ENCODE measurements at places on chromosomes 2 and 18. TPM values are rescaled to one million over a fixed set of nuclear protein-coding genes. Genes with fewer than 3 reads are reported as not detected.

TMEM214 gene
- 57.1 TPM for total RNA-seq

- DNase-seq: no peak
Observed at GRCh38 chr18:55179835-55180234, 220.6 kb upstream of the CCDC68 start.

- DNase-seq: no peak
Observed at GRCh38 chr2:160061533-160061932, 882 bp downstream of the PLA2R1 start.

- no peak for DNase-seq
Observed at GRCh38 chr2:126639276-126639675, 16.7 kb upstream of the GYPC start.

DNA sequence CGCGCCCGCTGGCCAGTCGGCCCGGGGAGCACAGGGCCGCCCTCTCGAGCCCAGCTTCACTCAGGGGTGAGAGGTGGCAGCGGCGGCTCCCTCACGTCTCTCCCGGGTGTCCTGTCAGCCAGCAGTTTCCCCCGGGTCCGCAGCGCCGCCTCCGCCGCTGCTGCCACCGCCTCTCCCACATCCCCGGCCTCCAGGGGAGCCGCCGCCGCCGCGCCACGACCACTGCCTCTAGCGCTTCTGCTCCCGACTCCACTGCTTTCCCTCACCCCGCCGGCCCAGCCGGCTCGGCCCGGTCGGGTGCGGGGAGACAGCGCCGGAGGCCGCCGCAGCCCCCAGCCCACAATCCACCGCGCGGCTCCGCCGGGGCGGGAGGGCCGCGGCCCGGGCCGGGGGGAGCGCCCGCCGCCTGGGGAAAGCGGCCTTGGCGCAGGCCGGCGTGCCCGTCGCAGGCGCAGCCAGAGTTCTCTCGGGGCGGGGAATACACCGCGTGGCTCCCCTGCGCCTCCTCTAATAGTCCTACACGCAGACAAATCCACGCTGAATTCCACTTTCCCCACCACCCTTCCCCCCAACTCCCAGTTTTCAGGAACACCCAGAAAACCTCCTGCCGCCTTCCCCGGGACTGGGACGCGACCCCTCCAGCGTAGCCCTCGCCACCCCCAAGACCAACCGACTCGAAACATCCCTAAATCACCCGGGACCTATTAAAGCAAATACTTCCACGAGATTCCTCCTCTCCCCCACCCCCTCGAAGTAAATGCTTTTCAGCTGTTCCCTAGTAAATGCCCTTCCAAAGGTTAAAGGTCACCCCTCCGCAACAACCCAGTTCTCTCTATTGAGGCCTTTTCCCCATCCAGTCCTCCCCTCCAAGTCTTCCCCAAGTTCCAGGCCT lies at the start of gene VPS54:
VPS54 (minus strand) TSS at position 346 of the 892 bp plus-strand sequence. CDS start 35,429 bp downstream, outside the sequence.
- DNase-seq: peak; percentile 71

FBLN7 gene
- 0.80 TPM for total RNA-seq

GRCh38 chr2:54261537-54261936 lies 5.5 kb upstream of the TSPYL6 start:
- no peak for DNase-seq

GRCh38 chr2:1685957-1686783 lies 58.1 kb downstream of the PXDN start:
- DNase-seq: peak; percentile 51

SP5 gene
- 7.0 TPM for total RNA-seq

GRCh38 chr2:127197475-127198385 lies 22.4 kb downstream of the CYP27C1 start:
- peak; percentile 82 for DNase-seq

DNA sequence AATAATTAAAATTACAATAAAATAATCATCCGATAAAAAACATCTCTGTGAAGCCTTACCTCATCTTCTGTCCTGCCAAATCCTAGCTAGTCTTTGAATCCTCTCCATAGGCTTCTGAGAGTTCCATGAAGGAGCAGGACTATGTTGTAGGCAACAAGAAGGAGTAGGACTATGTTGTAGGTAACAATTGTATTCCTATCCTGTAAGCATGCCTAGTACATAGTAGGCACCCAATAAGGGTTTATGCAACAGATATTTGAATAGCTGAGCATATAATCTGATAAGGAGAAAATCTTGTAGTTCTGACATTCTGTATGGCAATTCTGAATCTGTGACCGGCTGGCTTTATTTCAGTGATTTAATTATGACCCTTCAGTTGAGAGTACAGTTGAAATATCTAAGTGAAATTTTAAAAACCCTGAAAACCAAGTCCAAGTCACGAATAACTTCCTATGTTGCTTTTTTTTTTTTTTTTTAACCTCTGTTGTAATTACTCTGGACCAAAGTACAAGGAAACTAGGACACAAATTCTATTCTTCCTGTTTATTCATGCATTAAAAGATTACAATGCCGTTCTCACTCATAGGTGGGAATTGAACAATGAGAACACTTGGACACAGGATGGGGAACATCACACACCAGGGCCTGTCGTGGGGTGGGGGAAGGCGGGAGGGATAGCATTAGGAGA lies 27.8 kb downstream of the VWA3B start:
- DNase-seq: no peak

- DNase-seq: no peak
Observed at GRCh38 chr2:133711806-133712205, 143.5 kb upstream of the NCKAP5 start.

DNA sequence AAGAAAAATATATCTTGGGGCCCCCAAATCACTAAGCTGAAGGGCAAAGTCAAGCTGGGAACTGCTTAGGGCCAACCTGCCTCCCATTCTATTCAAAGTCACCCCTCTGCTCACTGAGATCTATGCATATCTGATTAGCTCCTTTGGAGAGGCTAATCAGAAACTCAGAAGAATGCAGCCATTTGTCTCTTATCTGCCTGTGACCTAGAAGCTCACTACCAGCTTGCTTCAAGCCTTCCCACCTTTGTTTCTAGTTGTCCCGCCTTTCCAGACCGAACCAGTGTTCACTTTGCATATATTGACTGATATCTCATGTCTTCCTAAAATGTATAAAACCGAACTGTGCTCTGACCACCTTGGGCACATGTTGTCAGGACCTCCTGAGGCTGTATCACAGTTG lies 479.4 kb downstream of the METTL4 start:
- no peak for DNase-seq

CABLES1 gene
- total RNA-seq: 15.4 TPM

CHAC2 gene
- total RNA-seq: 10.2 TPM

CFC1 gene
- not detected for total RNA-seq

GRCh38 chr18:60053747-60054304 lies 154.0 kb downstream of the PMAIP1 start:
- no peak for DNase-seq

DNA sequence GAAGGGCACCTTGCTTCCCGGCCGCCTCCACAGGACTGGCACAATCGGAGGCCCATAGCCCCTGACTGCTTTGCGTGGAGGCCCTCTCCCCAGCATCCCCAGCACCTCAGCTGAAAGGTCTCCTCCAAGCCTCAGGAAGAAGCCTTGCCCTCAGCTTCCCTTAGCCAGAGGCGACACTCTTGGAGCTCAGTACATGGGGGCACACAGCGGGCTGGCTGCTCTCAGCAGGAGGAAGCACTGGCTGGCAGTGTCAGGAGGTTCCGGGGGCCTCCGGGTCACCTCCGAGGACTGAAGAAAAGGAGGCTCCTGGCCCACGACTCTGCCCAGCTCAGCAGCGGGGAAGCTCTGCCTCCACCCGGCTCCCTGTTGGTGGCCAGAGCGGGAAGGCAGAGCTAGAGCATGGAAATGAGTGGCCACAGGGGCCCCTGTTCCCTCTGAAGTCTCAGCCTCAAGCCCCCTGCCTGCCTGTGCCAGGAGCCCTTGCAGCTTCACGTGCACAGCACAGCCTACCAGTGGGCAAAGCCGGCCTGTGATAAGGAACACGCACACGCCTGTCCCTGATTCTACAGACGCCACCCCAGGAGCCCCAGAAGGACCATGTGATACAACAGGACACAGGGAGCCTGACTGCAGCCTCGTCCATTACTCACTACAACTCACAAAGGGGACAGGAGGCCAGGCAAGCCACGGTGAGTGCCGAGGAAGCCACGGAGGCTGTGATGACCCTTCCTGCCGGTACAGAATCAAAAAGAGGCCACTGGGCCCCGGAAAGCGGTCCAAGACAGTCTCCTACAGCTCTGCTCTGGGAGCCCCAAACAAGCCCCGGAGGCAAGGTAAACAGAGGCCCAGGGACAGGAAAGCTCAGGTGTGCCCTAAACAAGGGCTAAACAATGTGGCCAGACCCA lies 15.5 kb downstream of the HDAC4 start:
- DNase-seq: no peak

HOXD12 gene
- total RNA-seq: 0.17 TPM

DNA sequence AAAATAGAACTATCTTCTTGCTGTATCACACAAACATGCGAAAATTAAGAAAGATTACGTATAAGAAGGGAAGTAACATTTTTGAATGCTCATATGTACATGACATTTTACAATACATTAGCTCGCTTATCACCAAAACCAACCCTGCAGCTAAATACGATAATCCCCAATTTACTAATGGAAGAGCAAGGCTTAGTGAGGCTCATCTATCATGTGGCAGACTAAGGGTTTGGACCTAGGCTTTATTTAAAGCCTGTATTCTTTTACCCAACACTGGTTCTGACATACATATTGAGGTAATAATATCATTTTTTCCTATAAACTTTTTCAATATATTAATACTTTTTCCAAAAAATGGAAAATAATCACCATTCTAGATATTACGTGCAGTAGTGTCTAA lies 116.8 kb upstream of the TTC39C start:
- DNase-seq: no peak

FSHR gene
- total RNA-seq: not detected

DNA sequence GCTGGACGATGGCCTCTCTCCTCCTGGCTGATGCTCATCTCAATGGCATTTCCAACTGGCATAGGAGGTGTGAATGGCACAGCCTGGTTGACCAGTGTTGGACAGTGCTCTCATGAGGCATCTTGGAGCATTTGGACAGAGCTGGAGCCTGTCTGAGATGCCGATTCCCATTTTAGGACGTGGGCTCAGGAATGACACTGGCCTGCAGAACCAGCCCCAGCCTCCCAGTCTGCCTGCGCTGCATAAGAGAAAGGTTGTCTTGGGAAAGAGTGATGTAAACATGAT lies 118.2 kb upstream of the COPS8 start:
- no peak for DNase-seq

G6PC2 gene
- total RNA-seq: not detected

DNA sequence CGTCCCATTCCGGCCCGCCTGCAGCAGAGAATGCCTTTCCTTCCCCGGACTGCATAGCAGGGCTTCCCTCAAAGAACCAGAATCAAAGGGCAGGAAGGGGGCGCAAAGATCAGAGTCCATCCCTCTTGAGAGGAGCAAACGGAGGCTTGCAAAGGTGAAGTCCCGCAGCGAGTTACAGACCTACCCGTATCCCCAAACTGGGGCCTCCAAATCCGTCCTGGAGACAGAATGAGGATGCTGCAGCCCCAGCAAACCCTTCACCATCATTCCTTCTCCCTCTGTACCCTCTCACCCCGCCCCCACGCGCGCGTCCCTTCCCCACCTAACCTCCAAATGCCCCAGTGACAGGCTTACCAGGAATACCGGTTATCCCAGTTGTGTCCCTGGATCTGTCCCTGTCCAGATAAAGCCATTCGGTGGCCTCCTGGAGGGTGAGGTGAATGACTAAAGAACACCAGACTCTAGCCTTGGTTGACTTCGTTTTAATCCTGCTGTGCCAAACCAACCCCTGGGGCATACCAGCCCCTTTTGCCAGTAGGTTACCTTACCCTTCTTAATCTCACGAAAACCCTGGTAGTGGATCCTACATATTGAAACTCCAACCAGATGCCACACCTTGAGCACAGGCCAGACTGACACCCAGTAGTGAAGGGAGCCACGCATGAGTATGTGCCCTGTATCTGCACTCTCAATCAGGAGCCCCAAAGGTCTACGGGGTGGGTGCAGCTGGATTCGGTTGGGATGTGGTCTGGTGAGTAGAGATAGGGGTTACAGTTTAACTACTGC lies 961 bp upstream of the SLC40A1 start:
- peak; percentile 52 for DNase-seq

- DNase-seq: no peak
Observed at GRCh38 chr18:6731222-6731596, 1.7 kb downstream of the ARHGAP28 start.

TRIB2 gene
- total RNA-seq: 89.3 TPM

DNA sequence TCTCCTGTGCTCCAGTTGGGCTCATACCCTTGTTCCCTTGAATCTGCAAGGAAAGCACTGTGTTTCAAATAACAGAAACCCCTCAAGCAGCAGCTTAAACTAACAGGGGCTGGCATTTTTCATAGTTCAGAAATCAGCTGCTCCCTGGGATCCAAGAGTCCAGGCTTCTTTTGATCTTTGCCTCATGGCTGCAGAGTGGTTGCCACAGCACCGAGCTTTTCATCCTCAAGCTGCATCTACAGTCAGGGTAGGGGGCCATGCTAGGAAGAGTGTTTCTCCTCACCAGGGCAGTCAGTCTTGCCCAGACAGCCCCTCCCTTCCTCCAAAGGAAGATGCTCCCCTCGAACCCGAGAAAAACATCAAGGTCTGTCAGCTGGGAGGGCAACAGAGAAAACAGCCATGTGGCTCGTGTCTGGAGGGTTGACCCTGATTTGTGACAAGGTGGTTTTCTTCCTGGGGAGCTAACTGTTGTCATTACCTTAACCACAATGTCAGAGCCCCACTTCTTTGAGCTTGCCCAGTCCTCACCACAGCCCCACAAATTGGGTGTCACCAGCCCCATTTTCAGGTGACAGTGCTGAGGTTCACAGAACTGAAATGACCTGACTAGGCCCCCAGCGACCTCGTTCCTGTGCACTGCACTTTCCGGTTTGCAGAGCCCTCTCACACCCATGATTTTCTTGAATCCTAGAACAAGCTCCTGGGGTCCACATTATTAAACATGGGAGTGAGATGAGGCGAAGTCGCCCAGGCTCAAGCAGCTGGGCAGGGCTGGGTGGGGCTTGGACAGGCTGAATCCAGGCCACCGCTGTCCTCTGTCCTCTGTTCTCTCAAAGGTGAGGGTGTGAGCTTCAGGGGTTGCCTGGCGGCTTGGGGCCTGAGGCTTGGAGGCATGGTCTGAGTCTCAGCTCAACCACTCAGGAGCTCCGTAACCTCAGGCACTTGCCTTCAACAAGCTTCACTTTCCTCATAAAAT lies 21.9 kb downstream of the ATOH8 start:
- no peak for DNase-seq

DNA sequence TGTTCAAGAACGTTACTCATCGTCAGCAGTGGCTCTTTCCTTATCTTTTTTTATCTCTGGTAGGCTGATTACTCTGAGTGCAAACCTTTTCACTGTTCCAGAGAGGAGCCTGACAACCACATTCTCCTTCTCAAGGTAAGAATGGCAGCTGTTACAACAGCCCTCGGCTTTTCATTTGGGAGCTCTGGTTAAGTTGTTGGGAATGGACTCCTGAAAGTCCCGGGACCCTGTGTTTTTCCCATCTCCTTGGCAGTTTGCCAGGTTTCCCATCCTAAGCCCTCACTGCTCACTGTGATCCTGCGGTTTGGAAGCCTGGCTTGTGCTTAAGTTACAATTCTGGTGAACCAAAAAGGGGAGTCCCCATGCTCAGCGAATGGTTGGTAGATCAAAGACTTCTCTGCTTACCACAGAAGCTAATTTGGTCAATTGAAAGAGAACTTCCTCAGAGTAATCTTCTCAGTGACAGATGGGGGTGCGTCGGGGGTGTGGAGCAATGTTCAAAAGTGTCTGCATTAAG lies 122.3 kb downstream of the LYPD6B start:
- DNase-seq: no peak

GRCh38 chr2:178683877-178684276 lies 123.3 kb downstream of the TTN start:
- DNase-seq: no peak

- DNase-seq: no peak
Observed at GRCh38 chr2:212384027-212384426, 154.6 kb downstream of the ERBB4 start.

GRCh38 chr2:199527071-199527470 lies 69.3 kb upstream of the SATB2 start:
- no peak for DNase-seq
